ENCODE measurements at places on chromosomes 11 and 22. TPM values are rescaled to one million over a fixed set of nuclear protein-coding genes. Genes with fewer than 3 reads are reported as not detected.
A peak's percentile ranks its signal among the peaks of the same experiment; 100 is the strongest.

GRCh38 chr11:73029403-73029802 is 112.7 kb downstream of the FCHSD2 start:
- DNase-seq = no peak

GRCh38 chr11:127050186-127050585 is 49.6 kb upstream of the KIRREL3 start:
- no peak for DNase-seq

DNA sequence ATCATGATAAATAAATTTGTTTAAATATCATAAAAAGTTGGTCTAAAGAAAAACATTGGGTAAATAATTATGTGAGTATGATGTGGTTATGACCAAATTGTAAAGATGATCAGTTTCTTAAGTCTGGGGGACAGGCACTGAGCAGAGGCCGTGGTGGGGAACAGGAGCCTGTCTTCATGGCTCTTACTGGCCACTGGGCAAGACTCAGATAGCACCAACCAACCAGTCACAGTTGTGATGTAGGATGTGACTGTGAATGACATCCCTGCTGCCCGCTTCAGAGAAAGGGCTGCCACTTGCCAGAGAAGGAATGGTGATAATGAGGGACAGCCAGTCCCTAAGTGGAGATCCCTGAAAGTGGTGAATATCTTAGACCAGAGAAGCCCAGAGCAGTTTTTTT is 7.0 kb downstream of the PTPRJ start:
- DNase-seq = peak; percentile 28

MISFA gene
- total RNA-seq = 0.60 TPM

RASD2 gene
- 0.24 TPM for total RNA-seq
